ENCODE measurements at places on chromosomes 3 and 15. TPM values are rescaled to one million over a fixed set of nuclear protein-coding genes. Genes with fewer than 3 reads are reported as not detected.

Gene COLQ
- 1.0 TPM for polyA plus RNA-seq

Gene STARD5
- 4.0 TPM for polyA plus RNA-seq

Gene DAG1
- polyA plus RNA-seq: 3.5 TPM

Gene VGLL3
- not detected for polyA plus RNA-seq

Gene CPN2
- not detected for polyA plus RNA-seq

Data from CD4-positive, CD25-positive, alpha-beta regulatory T cell (primary cell).